H4 (cell line): ENCODE measurements at places on chromosomes 6 and 20. TPM values are rescaled to one million over a fixed set of nuclear protein-coding genes. Genes with fewer than 3 reads are reported as not detected.

DNA sequence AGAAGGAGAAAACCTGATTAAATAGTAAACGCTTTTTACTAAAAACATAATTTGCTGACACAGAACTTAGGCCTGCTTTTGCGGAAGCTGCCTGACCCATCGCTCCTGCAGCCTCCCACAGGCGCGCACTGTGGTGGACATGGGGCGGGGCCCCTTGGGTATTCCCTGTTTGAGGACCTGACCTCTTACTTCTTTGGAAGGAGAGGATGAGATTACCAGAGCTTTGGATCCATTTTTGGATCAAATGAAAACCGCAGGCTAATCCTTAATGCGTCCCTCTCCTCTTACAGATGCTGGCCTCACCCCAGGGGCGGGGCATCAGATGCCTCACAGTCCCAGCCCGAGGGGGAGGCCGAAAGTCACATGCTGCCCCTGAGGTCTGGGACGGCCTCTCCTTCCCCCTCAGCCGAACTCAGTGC lies 151.0 kb downstream of the SCML4 start:
- DNase-seq: peak; percentile 16

GRCh38 chr20:40525351-40525750 lies 163.7 kb downstream of the MAFB start:
- DNase-seq: peak; percentile 16

PACRG gene
- total RNA-seq: not detected in 2 replicates

- no peak for DNase-seq
These were observed 109.9 kb upstream of the SUPT3H start for GRCh38 chr6:45487645-45488044.

DNA sequence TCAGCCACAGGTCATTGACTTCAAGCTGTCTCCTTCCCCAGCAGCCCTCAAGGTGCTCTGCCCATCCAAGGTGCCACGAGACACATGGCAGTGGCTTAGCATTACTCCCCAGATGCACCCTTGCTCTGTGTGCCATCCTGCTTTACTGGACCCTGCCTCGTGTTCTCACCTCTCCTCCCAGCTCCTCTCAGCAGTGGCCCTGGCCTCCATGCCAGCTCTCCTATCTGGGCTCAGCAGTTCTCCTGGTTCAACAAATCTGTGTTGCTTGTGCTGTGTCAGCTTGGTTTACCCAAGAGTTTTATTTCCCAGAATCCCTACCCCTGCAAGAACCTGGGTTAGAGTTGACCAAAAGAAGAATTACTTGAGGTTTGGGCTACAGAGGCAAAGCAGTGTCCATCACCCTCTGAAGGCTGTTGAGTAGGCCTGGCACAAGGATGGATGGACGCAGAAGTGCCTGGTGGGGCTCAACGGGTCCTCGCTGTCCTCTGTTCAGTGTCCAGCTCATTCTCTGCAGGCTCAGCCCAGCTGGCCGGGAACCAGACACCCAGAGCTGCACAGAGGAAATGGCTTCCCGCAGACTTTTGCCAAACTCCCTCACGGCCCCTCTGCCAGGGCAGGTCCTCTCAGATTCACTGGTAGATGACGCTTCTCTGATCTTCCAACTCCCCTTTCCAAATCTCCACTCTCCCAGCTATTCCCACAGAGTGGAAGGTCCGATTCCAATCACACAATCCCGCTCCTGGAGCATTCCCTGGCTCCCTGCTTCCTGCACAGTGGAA lies 82.6 kb downstream of the FOXA2 start:
- no peak for DNase-seq

DNA sequence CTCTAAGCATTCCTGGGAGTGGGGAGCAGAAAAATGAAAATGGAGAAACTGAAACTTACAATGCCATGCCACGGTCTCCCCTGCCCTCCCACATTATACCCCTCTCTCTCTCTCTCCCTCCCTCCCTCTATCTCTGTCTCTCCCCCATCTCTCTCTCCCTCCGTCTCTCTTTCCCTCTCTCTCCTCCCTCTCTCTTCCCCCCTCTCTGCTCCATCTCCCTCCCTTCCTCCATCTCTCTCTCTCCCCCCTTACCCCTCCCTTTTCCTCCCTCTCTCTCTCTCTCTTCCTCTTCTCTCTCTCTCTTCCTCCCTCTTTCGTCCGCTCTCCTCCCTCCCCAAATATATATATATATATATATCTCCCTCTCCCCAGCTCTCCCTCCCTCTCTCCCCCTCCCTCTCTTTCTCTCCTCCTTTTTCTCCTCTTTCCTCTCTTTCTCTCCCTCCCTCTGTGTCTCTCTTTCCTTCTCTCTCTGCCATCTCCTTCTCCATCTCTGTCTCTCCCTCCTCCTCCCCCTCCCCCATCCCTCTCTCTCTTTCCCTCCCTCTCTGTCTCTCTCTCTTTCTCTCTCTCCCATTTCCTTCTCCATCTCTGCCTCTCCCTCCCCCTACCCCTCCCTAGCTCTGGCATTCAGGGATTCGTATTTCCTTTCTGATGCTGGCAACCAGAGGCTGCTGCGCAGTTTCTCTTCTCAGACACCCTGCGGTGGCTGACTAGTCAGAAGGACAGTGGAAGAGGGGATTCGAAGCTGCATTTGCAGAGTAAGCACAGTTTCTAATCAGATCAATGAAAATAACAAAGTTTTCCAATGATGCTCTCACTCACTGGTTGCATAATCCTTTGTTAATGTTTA lies 13.9 kb upstream of the VAPB start:
- DNase-seq: no peak

GRCh38 chr20:53742685-53743081 lies 149.0 kb upstream of the ZNF217 start:
- DNase-seq: no peak

ZNF391 gene
- total RNA-seq: 0.37 and 0.91 TPM in 2 replicates

DNA sequence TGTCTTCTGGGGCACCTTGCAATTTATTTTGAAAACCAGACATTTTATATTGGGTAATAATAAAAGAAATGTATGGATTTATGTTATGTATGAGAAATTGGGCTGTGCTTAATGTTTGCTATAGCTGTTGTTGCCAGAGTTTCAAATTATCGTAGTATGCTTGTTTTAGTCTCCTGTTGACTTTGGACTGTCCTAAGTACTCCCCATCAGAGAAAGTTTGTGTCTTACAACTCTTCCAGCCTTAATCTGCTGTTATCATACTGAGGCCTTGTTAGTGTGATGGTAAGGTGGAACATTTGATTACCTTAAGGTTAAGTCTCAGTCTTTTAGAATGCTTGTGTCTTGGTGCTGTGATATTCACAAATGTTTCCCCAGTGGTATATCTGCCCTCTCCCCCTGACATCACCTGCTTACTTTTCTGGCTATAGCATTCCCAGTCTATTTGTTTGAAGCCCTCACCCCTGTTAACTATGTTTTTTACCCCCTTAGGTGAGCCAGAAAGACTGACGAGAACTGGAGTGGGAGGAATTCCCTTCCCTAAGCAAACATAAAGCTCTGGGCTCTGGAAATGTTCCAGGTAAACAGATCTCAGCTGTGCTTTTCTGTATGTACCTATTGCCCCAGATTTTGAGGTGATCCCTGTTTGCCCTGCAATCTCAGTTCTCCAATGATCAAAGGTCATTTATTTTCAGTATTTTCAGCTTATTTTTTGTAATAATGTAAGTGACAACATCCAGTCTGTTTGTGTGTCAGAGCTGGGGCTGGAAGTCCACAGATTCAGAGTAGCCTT lies 581.1 kb upstream of the CITED2 start:
- DNase-seq: no peak

- peak; percentile 97 for DNase-seq
These were observed 256.5 kb upstream of the RREB1 start for GRCh38 chr6:6851059-6851948.

- no peak for DNase-seq
These were observed 77.6 kb downstream of the HIVEP2 start for GRCh38 chr6:142867355-142867801.

GRCh38 chr20:18224968-18225568 lies 63.3 kb upstream of the ZNF133 start:
- DNase-seq: peak; percentile 61

GRCh38 chr6:125363039-125363823 lies 61.5 kb upstream of the HDDC2 start:
- peak; percentile 26 for DNase-seq

- DNase-seq: no peak
These were observed 56.1 kb downstream of the FILIP1 start for GRCh38 chr6:75437421-75437891.

GRCh38 chr20:10129749-10130148 lies 88.9 kb upstream of the SNAP25 start:
- no peak for DNase-seq

DNA sequence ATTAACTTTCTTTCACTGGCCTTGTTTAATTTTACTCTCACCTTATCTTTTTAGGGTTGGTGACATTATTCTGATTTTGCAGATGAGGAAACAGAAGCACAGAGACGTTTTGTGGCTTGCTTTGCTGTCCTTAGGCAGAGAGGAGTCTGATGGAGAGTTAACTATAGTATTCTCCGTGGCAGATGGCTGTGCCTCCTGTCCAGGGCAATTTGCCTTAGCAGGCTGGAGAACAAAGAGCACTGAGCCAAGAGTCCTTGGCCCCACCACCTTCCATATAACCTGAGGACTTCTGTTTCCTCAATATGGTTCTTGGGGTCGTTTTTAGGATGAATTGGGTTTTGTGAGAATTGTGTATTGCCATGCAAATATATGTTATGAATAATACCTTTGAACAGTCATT lies 71.4 kb upstream of the BACH2 start:
- DNase-seq: no peak

SLC22A3 gene
- not detected in 2 replicates for total RNA-seq

SLC17A1 gene
- not detected in 2 replicates for total RNA-seq

LY6G5B gene
- not detected in 2 replicates for total RNA-seq

DNA sequence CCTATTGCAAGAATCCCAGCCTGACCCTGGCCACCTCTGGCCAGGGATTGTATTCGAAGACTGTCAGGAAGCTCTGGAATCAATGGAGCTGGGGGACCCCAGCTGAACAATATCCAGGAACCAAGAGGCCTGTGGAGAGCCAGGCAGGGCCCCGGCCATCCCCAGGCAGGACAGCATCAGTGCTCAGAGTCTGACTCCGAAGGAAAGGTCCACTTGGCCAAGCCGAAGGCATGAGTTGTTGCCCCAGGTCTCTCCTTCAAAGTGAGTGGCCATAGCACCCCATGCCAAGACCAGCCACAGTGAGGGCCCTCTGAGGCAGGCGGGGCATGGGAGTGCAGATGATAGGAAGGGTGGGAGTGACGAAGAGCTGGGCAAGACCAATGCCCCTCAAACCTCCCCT lies 193.1 kb downstream of the CDH4 start:
- DNase-seq: no peak

BANF2 gene
- total RNA-seq: not detected in 2 replicates

DNA sequence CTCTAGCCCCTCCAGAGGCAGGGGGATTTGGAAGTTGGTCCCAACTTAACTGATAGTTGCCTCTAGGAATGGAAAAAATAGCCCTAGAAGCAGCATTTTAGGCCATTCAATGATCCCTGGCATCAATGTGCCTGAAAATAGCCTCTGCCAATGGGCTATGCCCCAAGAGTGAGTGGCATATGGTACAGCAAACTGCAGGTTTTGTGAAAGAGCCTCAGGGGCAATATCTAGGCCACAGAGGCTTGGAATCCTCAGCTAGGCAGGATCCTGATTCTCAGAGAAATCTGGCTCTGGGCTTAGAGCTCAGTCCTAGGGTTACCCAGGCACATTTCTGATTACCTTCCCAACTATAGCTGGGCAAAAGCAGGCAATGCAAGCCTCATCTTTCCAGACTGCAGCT lies 104.4 kb upstream of the MOCS1 start:
- DNase-seq: no peak

CNR1 gene
- 0.74 and 0.87 TPM in 2 replicates for total RNA-seq

- DNase-seq: no peak
These were observed 5.6 kb upstream of the MAN1A1 start for GRCh38 chr6:119355157-119355556.

- DNase-seq: no peak
These were observed 27.6 kb downstream of the HCK start for GRCh38 chr20:32079655-32080109.

DNA sequence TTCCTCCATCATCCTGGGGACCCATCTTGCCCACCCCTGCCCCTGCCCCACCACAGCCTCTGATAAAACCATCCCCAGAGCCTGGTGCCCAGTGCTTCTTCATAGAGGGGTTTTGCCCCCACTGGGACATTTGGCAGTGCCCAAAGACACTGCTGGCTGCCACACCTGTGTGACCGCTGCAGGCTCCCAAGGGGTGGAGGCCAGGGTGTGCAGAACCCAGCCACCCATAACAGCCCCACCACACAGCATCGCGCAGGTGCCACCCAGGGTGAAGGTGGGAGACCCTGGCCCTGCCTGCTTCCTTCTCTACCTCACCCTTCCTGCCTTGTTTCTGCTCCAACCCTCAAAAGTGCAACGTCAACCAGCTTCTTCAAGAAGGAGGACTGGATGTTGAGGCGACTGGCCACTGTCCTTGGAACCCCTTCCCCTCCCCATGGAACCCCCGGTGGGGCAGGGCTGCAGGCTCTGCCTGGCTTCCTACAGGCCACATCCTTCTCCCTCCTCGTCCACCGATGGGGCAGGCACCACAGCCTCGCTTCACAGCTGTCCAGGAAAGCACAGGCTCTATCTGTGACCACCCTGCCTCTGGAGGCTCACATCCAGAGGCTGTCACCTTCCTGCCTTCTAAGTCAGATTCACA lies 79.2 kb upstream of the MPC1 start:
- no peak for DNase-seq
